ENCODE measurements at places on chromosomes 1 and 21. TPM values are rescaled to one million over a fixed set of nuclear protein-coding genes. Genes with fewer than 3 reads are reported as not detected.

The NKAIN1 gene
- 30.8 TPM for total RNA-seq

The NEK2 gene
- total RNA-seq: 10.3 TPM

The RCAN1 gene
- total RNA-seq: 30.2 TPM

The ATP1A2 gene
- 118 TPM for total RNA-seq

The RHCE gene
- 0.18 TPM for total RNA-seq

The TIE1 gene
- 10.6 TPM for total RNA-seq

The HES4 gene
- total RNA-seq: 14.9 TPM

The CFAP57 gene
- 1.9 TPM for total RNA-seq

The MEGF6 gene
- 14.9 TPM for total RNA-seq

The ENAH gene
- total RNA-seq: 78.0 TPM

The ARTN gene
- total RNA-seq: 0.91 TPM

The PEF1 gene
- total RNA-seq: 29.2 TPM

The THEM5 gene
- total RNA-seq: not detected

The ERICH3 gene
- 8.7 TPM for total RNA-seq

The OR14K1 gene
- not detected for total RNA-seq

The ZBTB48 gene
- total RNA-seq: 15.5 TPM
